ENCODE measurements at places on chromosomes 12 and 14.

DNA sequence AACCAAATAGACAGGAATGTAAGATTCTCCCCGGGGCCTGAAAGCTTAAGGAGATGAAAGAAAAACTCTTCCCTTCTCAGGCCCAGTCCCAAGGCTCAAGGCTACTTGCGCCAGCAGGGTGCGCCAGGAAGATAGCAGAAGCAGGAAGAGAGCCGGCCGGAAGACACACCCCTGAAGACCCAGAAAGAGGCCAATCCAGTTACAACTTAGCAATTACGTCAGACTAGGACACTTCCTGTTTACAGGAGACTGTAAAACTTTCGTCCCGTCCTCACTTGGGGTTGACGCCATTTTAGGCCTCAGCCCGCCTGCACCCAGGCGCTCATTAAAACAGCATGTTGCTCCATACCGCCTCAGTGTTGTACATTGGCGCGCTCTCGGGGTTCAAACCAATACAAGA, 9.4 kb downstream of the COX16 start:
- no peak for DNase-seq

- DNase-seq, result no peak
These were observed 413 bp downstream of the LRP6 start for GRCh38 chr12:12266389-12266872.

DNA sequence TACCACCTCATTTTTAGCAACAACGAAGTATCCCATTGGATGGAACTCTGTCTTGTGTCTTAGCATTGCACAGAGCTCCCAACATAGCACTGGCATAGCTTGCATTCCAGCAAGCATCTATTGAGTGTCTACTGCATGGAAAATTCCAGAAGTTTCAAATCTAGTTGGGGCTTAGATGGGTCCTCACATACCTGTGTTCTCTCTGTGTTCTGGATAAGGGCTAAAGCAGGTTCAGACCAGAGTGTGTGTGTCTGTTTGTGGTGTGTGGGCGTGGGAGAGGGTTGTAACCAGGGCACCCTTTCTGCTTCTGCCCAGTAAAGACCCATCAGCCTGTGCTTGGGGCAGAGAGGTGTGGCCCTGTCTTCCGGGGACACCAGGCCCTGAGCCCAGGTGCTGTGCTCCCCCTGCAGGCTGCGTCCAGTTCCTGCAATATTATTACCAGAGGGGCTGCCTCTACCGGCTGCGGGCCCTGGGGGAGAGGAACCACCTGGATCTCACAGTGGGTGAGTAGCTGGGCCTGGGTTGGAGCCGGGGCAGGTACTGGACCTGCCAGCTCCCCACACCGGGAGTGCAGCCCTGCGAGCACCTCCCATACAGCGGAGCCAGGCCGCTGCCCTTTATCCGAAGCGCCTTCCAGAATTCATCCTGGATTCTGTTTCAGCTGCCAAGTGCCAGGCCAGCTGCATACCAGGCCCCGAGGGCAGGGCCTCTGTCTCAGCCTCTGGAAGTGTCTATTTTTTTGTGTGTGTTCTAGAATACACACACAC, 20.3 kb downstream of the RHOF start:
- no peak for DNase-seq

GRCh38 chr12:6352193-6353173, 10.6 kb upstream of the TNFRSF1A start:
- DNase-seq, result no peak

- no peak for DNase-seq
These were observed 425.3 kb upstream of the FBXO33 start for GRCh38 chr14:39857376-39858055.

GRCh38 chr12:39440781-39441180, 2.1 kb downstream of the KIF21A start:
- DNase-seq, result no peak

DNA sequence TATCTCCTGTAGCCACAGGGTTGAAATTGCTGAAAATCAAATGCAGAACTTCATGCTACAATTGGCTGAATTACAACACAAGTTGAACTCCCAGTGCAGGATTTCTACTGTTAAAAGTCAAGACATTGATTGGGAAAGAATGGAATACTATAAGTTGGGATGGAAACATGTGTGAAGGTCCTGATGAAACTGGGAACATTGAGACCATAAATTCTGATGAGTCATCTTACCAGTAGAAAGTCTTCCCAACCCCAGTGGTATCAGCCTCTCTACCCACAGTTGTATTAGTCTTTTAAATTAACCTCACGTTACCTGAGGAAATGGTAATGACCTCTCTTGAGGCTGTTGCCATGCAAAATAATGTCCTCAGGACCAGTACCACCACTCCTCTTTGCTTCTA, 27.4 kb upstream of the DYRK2 start:
- no peak for DNase-seq

DNA sequence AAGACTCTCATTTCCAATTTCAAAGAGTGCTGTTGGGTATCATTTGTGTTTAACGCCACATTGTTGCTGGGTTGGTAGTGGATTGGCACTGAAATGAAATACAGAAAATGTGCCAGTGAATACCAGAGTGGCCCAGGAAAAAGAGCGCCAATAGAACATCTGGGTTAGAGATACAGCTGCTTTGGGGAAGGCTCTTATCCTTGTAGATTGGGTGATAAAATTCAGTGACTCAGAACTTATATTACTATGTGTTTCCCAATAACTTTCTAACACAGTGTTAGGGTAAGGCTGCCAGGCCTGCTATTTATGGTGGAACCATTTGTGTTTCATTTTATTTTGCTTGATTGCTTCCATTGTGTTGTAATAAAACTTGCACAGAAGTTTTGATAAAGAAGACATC, 168.2 kb upstream of the SSTR1 start:
- no peak for DNase-seq

DNA sequence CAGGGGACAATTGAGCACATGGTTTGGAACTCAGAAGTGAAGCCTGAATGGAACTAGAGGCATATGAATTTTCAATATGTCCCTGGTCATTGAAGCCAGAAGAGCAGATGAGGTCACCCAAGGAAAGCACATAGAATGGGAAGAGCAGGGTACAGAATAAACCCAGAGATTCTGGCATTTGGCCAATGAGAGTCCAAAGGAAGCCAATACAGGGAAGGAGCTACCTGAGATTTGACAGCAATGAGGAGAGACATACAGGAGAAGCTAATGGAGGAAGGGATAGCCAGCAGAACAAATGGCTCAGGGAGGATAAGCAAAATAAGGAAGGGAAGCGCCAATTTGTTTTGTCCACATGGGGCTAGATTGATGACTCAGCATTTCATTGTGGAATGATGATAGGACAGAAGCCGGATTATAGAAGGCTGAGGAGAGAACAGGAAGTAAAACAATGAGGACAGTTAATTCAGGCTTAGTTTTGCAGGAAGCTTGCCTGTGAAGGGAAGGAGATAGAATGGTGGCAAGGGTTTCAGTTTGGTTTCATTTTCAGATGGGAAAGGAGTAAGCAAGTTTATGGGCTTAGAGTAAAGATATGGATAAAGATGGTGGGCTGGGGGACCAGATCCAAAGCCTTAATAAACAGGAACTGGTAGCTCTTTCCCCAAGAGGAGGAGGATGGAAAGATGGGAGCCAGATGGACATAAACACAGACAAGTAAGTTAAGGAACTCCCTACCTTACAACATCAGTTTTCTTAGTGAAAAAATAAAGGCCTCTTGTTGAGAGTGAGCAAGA, 3.2 kb upstream of the SPTSSA start:
- no peak for DNase-seq

DNA sequence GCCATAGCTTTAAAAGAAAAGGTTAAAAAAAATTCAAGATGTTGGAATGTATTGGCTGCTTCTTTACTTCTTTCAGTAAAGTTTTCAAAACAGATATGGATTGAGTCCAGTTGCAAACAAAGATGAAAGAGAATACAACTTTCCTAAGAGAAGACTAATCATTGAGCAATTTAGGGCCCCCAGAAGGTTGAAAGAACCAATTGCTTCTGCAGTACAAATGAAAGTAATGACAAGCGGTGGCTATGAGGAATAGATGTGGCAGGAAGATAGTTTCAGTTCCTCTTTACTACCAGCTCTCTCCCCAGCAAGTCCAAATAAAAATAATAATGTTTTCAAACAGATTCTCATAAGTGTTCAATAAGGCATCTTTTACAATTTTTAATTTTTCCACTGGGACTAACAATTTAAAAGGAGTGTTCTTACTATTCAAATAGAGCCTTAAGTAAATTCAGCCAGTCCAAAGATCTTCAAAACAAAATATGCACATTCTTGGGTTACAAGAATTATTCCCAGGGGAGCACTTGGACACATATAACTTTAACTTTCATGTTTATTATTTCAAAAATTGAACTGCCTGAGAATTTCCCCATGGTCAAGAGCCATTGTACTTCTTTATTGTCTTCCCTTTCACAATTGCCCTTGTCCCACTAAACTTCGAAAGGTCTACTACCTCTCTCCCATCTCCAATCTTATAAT, 62.3 kb upstream of the PPP1R12A start:
- DNase-seq, result no peak
